ENCODE measurements at places on chromosomes 11 and 22. TPM values are rescaled to one million over a fixed set of nuclear protein-coding genes. Genes with fewer than 3 reads are reported as not detected.

The SMC1B gene
- total RNA-seq = not detected

The ASPHD2 gene
- total RNA-seq = 14.5 TPM

The RAG1 gene
- total RNA-seq = 3.9 TPM

The OSBPL5 gene
- total RNA-seq = 55.2 TPM

The ANGPTL5 gene
- total RNA-seq = not detected

The OR5A1 gene
- not detected for total RNA-seq

The CLCF1 gene
- 12.6 TPM for total RNA-seq

The RBMXL2 gene
- not detected for total RNA-seq

The UCP3 gene
- 1.6 TPM for total RNA-seq

DNA sequence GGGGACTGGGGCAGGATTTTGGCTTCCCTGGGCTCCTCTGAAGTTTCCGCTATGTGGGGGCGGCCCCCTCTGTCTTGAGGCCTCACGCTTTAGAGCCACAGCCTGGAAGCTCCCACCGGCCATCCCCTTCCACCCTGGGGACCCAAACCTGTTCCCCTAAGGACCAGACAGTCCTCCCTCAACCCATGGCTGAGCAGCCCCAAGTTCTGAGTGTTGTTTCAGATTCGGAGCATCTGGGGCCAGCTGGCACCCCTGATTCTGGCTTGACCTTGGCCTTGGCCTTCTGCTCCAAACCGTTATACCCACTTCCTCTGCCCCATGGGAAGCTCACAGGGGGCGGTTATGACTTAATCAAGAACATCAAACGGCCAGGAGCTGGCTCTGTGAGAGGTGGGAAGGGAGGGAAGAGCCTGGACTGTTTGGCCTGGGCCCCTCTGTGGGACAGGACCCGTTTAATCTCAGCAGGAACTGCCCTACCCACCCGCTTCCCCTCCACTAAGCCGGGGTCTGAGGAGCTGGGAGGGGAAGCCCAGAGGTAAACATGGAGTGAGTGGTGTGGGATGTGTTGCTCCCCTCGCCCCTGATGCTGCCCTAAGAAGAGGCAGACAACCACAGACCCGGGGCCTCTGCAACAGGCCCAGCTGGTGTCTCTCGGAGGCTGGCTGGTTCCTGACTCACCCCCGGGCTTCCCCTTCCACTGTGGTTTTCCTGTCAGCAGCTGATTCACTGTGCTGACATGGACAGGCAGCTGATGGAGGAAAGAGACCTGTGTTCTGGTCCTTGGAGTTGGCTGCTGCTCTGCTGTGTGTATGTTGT is 3.4 kb downstream of the CD82 start:
- H3K4me3 ChIP-seq = no peak overlapping the region
- peak; percentile 61 for DNase-seq
- H3K27ac ChIP-seq = peak overlapping the region; percentile 86
- peaks cover 8% of the 10 kb centered on the region for H3K36me3 ChIP-seq
- H3K4me1 ChIP-seq = peaks cover 39% of the 10 kb centered on the region

- no peak overlapping the region for H3K4me3 ChIP-seq
- H3K36me3 ChIP-seq = no peaks in the 10 kb centered on the region
- peaks cover 24% of the 10 kb centered on the region for H3K4me1 ChIP-seq
- H3K27me3 ChIP-seq = peaks cover 1% of the 10 kb centered on the region
- H3K27ac ChIP-seq = no peak overlapping the region
Observed at GRCh38 chr11:14308114-14308896, 50.7 kb downstream of the RRAS2 start.

GRCh38 chr11:117796872-117797529 is at the start of gene DSCAML1:
TSS of gene DSCAML1 (minus strand) at chr11:117797216. CDS start at chr11:117797079, 137 bp downstream.
- H3K27me3 ChIP-seq = peaks cover 18% of the 10 kb centered on the region
- no peaks in the 10 kb centered on the region for H3K36me3 ChIP-seq
- H3K27ac ChIP-seq = no peak within 1 kb of the TSS
- peaks cover 3% of the 10 kb centered on the region for H3K4me1 ChIP-seq

DNA sequence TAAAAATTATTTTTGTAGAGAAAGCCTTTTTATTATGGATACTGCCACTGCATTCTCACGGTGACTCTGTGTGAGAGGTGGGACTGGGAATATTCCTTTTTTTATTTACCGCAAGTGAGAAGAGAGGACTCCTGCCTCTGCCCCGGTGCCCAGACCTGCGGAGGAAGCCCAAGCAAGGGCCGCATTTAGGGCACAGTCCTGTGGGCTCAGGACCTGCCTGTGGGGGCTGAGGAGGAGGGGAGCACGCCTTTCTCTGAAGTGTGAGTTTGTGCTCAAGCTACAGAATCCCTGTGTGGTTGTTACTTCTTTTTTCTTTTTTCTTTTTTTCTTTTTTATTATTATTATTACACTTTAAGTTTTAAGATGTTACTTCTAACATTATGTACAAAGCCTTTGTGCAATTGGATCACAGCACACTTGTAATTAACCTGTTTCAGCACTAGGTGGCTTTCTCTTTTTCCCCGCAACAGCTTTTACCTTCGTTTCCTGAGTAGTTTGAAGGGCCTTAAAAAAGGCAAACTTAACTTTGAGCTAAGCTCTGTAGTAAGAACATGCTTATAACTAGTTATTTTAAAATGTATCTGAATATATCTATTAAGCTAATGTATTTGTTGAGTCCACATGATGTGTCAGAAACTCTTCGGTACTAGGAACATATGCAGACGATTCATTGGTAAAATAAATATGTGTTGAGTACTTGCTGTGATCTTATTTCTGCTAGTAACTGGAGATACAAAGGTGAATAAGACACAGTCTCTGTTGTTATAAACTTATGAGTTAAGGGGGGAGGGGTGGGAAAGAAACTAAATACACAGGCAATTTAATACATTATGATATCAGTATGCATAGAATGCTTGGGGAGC is 18.3 kb downstream of the AMOTL1 start:
- no peak for DNase-seq
- H3K36me3 ChIP-seq = no peaks in the 10 kb centered on the region
- no peak overlapping the region for H3K27ac ChIP-seq
- no peaks in the 10 kb centered on the region for H3K27me3 ChIP-seq
- peaks cover 14% of the 10 kb centered on the region for H3K4me1 ChIP-seq

DNA sequence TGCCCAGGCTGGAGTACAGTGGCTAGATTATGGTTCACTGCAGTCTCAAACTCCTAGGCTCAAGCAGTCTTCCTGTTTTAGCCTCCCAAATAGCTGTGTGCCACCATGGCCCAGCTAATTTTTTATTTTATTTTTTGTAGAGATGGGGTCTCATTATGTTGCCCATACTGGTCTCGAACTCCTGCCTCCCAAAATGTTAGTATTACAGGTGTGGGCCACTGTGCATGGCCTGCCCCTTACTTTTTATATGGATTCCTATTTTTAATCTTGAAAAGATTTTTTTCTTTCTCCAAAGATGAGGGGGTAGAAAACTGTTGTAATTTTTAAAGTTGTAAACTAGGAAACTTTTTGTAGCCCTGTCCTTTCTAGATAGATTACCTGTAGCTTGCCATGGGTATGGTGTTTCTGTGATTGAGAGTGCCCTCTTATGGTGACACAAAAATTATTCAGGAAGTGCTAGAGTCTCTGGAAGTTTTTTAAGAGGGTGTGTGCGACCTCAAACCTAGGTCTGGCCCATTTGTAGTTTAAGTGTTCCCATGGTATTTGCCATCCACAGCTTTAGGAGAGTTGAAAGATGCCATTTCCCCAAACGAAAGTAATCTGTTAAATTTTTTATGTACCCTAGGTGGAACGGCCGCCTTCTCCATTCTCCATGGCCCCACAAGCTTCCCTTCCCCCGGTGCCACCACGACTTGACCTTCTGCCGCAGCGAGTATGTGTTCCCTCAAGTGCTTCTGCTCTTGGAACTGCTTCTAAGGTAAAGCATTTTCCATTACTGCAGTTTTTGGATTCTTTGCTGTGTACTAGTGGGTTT is 32.4 kb downstream of the MCAM start:
- no peak overlapping the region for H3K27ac ChIP-seq
- no peaks in the 10 kb centered on the region for H3K4me1 ChIP-seq
- peaks cover 4% of the 10 kb centered on the region for H3K27me3 ChIP-seq
- DNase-seq = no peak
- H3K36me3 ChIP-seq = peaks cover 38% of the 10 kb centered on the region

- no peak overlapping the region for H3K27ac ChIP-seq
- H3K27me3 ChIP-seq = peaks cover 2% of the 10 kb centered on the region
- no peaks in the 10 kb centered on the region for H3K36me3 ChIP-seq
- peaks cover 14% of the 10 kb centered on the region for H3K4me1 ChIP-seq
Observed at GRCh38 chr11:77345621-77346020, 44.1 kb upstream of the GDPD4 start.

DNA sequence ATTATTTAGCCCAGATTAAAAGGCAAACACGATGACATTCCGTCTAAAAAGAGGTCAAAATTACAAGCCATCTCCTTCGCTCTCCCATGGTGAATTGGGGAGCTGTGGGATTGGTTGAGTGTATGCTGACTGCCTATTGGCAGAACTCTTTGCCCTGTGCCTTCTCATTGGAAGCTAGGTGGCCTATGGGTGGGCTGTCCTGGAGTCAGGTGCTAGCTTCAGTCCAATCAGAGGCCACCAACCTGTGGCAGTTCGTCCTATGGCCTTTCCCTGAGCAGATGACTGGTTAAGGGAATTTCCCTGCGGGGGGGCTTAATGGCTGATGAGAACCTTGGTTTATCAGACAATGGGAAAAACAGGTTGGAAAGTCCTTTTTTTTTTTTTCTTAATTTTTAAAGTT is 3.2 kb upstream of the MTMR3 start:
- H3K4me1 ChIP-seq = peaks cover 7% of the 10 kb centered on the region
- no peaks in the 10 kb centered on the region for H3K27me3 ChIP-seq
- H3K36me3 ChIP-seq = no peaks in the 10 kb centered on the region
- DNase-seq = no peak

- peaks cover 6% of the 10 kb centered on the region for H3K4me1 ChIP-seq
- no peak overlapping the region for H3K27ac ChIP-seq
- H3K36me3 ChIP-seq = no peaks in the 10 kb centered on the region
- no peak for DNase-seq
Observed at GRCh38 chr11:67099831-67100324, 19.2 kb upstream of the KDM2A start.

DNA sequence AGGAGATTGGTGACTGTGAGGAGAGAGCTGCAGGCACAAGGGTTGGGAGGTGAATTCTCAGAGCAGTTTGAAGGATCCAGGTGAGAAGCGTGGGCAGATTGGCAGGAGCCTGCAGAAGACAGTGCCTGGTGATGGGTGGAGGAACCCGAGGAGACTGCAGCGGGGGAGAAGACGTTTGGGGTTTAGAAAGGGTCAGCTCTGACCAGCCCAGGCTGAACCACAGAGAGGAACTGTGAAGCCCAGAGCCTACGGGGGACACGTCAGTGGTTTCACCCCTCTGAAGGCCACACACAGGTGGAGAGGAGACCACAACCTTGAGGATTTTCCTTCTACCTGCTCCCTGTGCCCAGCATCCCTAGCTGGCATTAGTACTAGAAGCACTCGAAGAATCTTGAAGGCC is 154.8 kb upstream of the TBCEL start:
- peaks cover 12% of the 10 kb centered on the region for H3K36me3 ChIP-seq
- peaks cover 8% of the 10 kb centered on the region for H3K27me3 ChIP-seq
- peaks cover 25% of the 10 kb centered on the region for H3K4me1 ChIP-seq
- no peak for DNase-seq
- no peak overlapping the region for H3K4me3 ChIP-seq

- no peak overlapping the region for H3K27ac ChIP-seq
- no peak for DNase-seq
- H3K36me3 ChIP-seq = no peaks in the 10 kb centered on the region
Observed at GRCh38 chr11:47251751-47252150, 3.1 kb upstream of the ACP2 start.
